Activated T-helper 2 cell treated with anti-CD3 and anti-CD28 coated beads, Interferon-gamma antibody, Interleukin-2, Interleukin-4, amounts not matched to agents 10 μg/mL and 5 μg/mL and 100 μg/mL, durations not matched to agents 14 hours and 24 hours and 36 hours (primary cell): ENCODE measurements at places on chromosomes 2 and 18. TPM values are rescaled to one million over a fixed set of nuclear protein-coding genes. Genes with fewer than 3 reads are reported as not detected.

- H3K27ac ChIP-seq: no peak overlapping the region
- H3K27me3 ChIP-seq: no peaks in the 10 kb centered on the region
- H3K4me1 ChIP-seq: no peaks in the 10 kb centered on the region
- H3K4me3 ChIP-seq: no peak overlapping the region
- DNase-seq: no peak
These were observed 102.5 kb downstream of the FIGN start for GRCh38 chr2:163633291-163633690.

DNA sequence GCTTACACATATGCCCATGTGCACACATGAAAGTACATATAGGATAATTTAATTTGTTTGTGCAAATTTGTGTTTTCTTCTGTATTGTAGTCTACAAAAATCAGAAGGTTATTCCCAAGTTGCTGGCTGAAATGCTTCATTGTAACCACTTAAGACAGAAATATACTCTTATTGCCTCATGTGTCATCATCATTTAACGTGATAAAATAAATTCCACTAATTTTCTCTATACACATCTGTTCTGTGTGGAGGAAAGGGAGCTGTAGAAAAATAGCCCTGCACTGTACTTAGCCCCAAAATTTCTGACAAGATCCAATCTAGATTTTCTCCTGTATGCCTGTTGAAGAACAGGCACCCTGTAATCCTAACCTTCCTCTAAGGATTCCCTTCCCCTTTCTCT, 20.4 kb upstream of the NR4A2 start:
- H3K4me3 ChIP-seq: no peak overlapping the region
- no peak overlapping the region for H3K27ac ChIP-seq
- no peak for DNase-seq
- H3K27me3 ChIP-seq: peaks cover 7% of the 10 kb centered on the region
- H3K4me1 ChIP-seq: peaks cover 9% of the 10 kb centered on the region
- no peaks in the 10 kb centered on the region for H3K36me3 ChIP-seq

GRCh38 chr2:160522951-160523710, 29.5 kb upstream of the RBMS1 start:
- no peaks in the 10 kb centered on the region for H3K36me3 ChIP-seq
- H3K27ac ChIP-seq: no peak overlapping the region

Gene CDH7
- not detected in 2 replicates for total RNA-seq
